ENCODE measurements at places on chromosomes 3 and 15.

DNA sequence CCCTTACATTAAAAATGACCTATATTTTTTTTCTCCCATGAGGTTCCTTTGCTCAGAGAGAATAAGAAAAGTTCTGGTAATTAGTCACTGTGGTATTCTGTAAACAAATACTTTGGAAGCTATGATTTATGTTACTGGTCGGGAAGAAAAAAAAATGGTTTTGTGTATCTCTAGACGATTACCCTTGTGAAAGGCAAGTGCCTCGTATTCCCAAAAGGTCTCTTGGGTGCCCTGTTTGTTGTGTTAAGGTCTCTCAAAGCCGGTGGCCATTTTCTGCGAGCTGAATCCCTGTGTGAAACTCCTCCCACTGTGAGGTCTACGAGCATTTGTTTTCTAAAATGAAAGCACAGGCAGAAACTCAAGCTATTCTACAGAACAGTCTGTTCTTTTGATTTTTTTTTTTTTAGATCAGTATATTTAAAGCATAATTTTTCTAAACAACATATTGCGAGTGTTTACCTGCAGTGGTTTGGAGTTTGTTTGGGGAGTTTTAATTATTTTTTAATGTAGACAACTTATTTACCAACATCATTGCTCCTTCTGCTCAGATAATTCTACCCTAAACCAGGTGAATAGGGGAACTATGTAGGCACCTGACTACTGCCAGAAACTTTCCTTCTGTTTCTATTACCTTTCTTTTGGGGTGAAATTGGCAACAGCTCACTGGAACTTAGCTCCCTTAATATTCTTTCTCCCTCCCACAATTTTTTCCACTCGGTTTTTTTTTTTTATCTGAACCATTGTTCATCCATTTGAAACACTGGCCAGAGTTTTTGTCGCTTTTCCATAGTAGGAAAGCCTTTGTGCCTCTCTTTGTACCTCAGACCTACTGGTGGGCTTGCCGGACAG lies 44.0 kb downstream of the ZBTB38 start:
- DNase-seq: peak; percentile 98

GRCh38 chr3:77271711-77272110 lies 231.8 kb downstream of the ROBO2 start:
- DNase-seq: no peak

GRCh38 chr3:67739851-67740250 lies 85.4 kb upstream of the SUCLG2 start:
- peak; percentile 18 for DNase-seq

GRCh38 chr3:8542190-8543135 lies 40.8 kb downstream of the LMCD1 start:
- no peak for DNase-seq

DNA sequence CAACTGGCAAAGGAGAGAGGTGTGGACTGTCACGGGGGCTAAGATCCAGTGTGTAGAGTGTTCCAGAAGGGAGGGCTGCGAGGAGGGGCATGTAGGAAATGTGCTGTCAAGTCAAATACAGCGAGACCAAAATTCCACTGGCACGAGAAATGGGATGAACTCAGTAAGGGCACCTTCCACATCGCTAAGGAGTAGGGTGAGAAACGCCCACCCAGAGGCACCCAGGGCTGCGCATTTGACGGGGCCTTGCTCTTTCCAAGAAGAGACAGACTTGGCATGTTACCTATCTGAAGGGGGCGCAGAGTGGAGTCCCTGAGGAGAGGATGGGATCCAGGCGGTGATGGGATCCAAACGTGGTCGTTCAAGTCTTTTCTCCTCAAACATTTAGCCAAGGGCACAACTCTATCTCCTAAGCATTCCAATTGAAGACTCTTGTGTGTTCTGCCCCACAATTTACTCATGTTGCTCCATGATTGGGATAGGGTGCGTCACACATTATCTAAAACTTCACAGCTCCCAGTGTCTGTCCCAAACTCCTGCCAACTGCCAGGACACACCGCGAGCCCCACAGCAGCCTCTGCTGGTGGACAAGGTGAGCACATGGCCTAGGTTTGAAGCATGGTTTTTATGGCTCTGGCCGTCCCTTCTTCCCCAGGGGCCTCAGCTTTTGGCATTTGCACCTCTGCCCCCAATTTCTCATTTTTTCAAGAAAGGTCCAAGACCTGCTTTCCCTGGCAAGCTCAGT lies 7.6 kb downstream of the SELENOS start:
- no peak for DNase-seq

DNA sequence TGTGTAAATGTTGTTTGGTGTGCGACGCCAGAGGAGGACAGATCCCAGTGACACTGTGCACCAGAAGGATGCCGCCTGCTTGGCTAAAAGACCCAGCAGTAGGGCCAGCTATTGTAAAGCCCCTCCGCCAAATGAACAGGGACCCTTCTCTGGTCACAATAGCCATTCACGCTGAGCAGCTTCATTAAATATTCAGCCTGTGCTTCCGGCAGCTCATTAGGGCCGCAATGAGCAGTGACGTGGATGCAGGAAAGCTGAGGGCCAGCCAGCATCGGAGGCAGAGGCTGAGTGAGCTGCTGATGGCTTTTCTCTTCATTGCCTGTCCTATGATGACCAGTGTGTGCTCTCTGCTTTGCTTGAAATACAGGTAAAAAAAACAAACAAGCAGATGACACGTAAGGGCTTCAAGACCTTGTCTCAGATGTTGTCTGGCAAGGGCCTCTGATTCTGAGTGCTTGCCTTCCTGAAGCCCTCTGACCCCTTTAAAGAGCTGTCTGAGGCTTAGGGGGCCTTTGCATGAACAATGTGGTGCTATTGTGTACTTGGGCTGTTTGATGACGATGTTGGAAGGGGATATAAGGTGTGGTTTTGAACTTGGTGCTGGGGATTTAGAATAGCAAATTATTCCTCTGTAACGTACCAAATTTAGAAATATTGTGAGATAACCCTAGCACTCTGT lies 130.4 kb downstream of the FEZF2 start:
- no peak for DNase-seq

DNA sequence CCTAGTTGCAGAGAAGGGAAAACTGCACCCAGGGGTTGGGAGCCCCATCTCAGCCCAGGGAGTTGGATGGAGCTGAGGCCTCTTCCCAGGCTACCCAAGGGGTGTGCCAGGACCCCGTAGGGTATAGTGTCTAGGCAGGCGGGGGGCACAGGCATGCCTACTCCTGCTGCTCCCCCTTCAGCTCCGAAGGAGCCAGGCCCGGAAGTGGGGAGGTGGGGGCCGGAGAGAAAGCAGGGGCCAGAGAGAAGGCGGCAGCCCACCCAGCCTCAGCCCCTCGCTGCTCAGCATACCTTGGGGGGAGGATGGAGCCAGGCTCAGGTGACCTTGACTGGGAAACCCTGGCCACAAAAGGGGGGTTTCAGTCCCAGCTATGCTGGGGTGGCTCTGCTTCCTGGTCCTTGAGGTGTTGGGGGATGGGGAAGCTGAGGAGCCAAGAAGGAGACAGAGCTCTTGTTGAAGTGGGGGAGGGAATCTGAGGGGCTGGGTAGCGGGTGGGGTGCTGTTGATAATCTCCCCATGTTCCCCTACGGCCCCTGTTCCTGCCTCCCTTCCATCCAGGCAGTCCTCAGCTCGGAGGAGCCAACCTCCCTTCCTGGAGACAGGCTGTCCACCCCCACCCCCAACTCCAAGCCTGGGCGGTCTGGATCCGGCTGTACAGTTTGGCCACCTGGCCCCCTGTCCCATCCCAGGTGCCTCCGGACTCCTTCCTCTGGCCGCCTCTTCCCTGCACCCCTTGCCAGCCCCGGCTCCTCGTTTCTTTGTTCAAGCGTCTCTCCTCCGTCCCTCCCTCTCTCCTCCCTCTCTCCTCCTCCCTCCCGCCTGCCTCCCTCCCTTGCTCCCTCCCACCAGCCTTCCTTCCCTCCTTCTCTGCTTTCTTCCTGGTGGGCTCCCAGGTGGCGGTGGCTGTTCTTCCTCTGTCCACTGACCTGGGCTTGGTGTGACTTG lies 1.7 kb downstream of the SEMA3F start:
- DNase-seq: no peak

- no peak for DNase-seq
Measured at GRCh38 chr3:19394946-19395345, 246.6 kb downstream of the KCNH8 start.
